Stomach (tissue), 19 donors: ENCODE measurements at places on chromosomes 2 and 18.

DNA sequence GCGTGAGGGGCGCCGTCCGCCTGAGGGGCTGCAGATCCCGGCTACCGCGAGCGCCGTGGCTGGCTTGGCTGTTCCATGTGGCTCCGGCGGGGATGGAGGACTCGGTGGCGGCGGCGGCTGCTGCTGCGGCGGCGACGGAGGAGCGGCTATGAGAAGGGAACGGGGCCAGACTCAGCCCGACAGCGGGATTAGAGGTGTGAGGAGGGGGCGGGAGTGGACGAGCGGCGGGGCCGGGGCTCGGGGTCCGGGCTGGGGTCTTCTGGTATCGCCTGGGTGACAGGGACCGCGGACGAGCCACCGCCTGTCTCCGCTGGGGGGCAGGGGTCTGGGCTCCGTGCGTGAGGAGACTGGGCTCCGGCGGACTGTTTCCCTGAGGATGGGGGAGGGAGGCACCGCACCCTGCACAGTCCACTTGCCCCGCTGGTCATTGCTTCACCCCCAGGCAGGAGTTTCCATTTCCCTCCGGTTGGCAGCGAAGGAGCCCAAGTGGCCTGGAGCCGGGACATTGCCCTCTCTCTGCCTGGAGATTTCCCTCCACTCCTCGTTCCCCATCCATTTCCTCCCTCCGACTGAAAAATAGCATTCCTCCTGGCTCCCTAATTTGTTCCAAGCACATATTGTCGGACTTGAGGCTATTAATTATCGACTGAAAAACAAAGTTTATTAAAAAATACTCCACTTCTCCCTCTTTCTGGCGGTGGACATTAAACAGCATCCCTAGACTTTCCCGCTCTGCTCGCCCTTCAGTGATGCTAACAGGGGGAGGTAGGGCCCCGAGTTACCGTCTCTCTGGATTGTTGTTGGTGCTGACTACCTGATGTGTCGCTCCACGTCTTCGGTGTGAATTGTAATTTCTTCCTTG, 577 bp downstream of the EHBP1 start:
- peak; percentile 49 for DNase-seq

- peak; percentile 54 for DNase-seq
Measured at GRCh38 chr18:41391616-41392595, 563.1 kb upstream of the PIK3C3 start.

GRCh38 chr2:218832081-218832480, 478 bp upstream of the PRKAG3 start:
- DNase-seq: no peak

DNA sequence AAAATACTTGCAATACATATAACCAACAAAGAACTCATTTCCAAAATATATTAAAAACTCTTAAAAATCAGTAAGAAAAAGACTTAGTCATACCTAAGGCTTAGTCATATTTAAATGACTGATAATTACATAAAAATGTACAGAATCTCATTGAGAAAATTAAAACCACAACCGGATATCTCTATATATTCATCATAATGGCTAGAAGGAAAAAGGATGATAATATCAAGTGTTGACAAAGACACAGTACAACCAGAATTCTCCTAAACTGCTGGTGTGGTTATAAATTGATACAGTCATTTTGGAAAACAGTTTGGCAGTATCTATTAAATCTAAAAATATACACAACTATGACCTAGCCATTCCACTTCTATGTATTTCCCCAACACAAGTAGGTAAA, 27.1 kb upstream of the IHH start:
- DNase-seq: no peak

- DNase-seq: no peak
Measured at GRCh38 chr2:233487748-233488345, 78.7 kb downstream of the USP40 start.

DNA sequence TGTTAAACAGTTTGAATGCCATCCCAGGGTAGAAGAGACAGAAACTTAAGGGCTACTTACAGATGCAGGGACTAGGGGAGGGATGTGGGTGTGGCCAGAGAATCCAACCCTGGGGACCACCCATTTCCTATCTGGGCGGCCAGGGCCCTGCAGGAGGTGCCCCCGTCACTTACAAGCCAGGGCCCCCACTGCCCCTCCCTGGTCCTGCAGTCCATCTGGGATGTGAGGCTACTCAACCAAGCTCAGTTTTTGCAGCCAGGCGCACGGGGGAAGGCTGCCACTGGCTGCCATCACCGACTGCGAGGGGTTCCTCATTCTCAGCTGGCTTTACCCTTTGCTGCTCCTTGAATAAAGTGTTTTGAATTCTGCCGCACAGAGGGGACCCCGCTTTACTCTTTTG, 42.1 kb downstream of the RRM2 start:
- DNase-seq: no peak
